ENCODE measurements at places on chromosomes 16 and 17.
A peak's percentile ranks its signal among the peaks of the same experiment; 100 is the strongest.

GRCh38 chr17:6796887-6797490, 21.0 kb downstream of the FBXO39 start:
- H3K36me3 ChIP-seq: no peaks in the 10 kb centered on the region
- no peak overlapping the region for H3K27ac ChIP-seq
- H3K27me3 ChIP-seq: no peaks in the 10 kb centered on the region
- H3K4me3 ChIP-seq: no peak overlapping the region
- no peak for DNase-seq
- H3K4me1 ChIP-seq: no peaks in the 10 kb centered on the region

- no peaks in the 10 kb centered on the region for H3K36me3 ChIP-seq
- H3K4me3 ChIP-seq: no peak overlapping the region
- no peaks in the 10 kb centered on the region for H3K4me1 ChIP-seq
- H3K27me3 ChIP-seq: no peaks in the 10 kb centered on the region
- no peak for DNase-seq
Measured at GRCh38 chr16:57544124-57544653, 1.7 kb downstream of the ADGRG5 start.

GRCh38 chr17:21523497-21524210, 147.5 kb downstream of the KCNJ12 start:
- H3K36me3 ChIP-seq: no peaks in the 10 kb centered on the region
- H3K27ac ChIP-seq: no peak overlapping the region
- H3K27me3 ChIP-seq: no peaks in the 10 kb centered on the region
- no peak overlapping the region for H3K4me3 ChIP-seq

GRCh38 chr17:64282753-64283080, 19.7 kb upstream of the TEX2 start:
- no peaks in the 10 kb centered on the region for H3K27me3 ChIP-seq
- no peak overlapping the region for H3K27ac ChIP-seq
- no peak overlapping the region for H3K4me3 ChIP-seq
- H3K36me3 ChIP-seq: no peaks in the 10 kb centered on the region
- DNase-seq: no peak

- no peaks in the 10 kb centered on the region for H3K27me3 ChIP-seq
- no peak overlapping the region for H3K4me3 ChIP-seq
- no peak for DNase-seq
- no peaks in the 10 kb centered on the region for H3K36me3 ChIP-seq
Measured at GRCh38 chr17:72063756-72064450, 56.9 kb upstream of the SOX9 start.

DNA sequence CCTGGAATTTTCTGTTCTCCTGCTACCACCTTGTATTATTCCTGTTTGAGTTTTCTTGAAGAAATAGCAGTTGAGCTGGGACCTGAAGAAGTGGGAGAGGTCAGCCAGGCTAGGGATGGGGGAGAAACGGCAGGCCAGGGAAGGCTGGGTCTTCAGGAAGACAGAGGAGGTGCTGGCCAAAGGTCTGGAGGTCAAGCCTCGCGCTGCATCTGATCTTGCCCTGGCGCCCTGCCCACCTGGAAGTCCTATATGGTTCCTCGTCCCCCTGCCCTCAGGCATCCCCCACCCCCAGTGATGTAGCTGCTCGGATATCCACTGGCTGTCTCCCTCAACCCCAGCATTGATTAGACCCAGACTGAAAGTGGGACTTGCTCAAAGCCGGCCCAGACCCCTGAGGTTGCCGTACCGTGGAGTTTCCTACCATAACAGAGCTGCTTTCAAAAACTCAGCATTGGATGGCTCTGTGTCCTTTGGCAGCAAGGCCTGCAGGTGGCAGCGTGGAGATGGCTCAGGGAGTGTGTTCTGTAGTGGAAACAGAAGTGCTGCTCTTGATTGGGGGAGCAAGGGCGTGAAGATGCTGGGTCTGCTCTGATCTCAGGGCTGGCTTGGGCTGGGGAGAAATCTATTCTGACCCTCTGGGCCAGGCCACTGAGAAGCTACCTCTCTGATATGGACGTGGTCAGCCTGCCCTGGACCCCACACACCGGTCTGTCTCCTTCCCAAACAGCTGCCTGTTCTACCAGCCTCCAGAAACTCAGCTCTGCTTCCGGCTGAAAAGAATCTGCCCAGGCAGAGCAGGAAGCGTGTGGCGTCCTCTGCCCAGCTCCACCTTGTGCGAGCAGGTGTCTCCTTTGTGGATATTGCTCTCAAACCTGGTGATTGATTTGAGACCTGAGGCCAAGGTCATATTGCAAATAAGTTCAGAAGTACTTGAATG, 107.0 kb upstream of the CACNG5 start:
- H3K4me3 ChIP-seq: no peak overlapping the region
- H3K4me1 ChIP-seq: peaks cover 3% of the 10 kb centered on the region
- no peak overlapping the region for H3K27ac ChIP-seq
- H3K36me3 ChIP-seq: no peaks in the 10 kb centered on the region

DNA sequence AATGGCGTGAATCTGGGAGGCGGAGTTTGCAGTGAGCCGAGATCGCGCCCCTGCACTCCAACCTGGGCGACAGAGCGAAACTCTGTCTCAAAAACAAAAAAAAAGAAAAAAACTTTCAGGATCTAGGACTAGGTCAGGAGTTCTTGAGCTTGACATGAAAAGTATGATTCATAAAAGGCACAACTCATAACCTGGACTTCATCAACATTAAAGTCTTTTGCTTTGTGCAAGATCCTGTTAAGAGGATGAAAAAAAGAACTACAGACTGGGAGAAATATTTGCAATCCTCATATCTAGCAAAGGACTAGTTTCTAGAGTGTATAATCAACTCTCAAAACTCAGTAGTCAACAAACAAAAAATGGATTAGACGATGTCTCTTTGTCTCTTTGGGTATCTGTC, 40.0 kb downstream of the TBC1D16 start:
- peaks cover 14% of the 10 kb centered on the region for H3K4me1 ChIP-seq
- no peak overlapping the region for H3K4me3 ChIP-seq
- no peaks in the 10 kb centered on the region for H3K36me3 ChIP-seq

- no peak overlapping the region for H3K27ac ChIP-seq
- H3K4me1 ChIP-seq: no peaks in the 10 kb centered on the region
- no peak for DNase-seq
- no peak overlapping the region for H3K4me3 ChIP-seq
Measured at GRCh38 chr16:43294-43693, 10.1 kb downstream of the POLR3K start.

DNA sequence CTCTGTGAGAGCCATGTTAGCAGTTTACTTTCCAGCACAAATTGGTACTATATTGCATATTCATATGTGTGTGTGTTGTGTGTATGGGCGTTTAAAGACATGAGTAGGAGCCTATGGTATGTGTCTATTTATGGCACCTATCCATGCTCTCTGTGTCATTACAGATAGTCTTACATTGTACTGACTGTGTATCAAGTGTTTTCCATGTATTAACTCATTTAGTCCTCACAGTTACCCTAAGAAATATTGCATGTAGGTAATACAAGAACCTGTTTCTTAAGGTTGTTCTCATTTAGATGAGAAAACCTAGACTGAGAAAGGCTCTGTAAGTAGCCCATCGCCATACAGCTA, 1.6 kb downstream of the ALG1 start:
- no peak for DNase-seq
- peaks cover 15% of the 10 kb centered on the region for H3K36me3 ChIP-seq
- no peak overlapping the region for H3K27ac ChIP-seq

DNA sequence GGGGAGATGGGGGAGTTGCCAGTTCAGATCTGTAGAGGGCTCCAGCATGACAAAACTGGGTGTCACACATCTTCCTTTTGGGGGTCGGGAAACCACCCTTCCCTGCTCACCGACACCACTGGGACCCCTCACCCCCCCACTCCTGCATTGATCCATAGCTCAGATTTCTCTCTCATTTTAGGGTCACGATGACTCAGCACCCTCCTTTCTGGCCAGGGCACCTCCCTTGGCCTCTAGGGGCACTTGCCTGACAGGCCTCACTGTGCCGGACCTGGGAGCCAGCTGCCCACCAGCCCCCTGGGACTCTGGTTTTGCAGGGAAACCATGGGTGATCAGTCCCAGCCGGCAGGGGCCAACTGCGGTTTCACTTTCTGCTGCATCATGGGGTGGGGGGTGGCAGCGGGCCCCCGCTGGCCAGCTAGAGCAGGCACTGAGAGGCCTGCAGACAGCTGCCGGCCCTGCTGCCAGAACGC, 239.4 kb downstream of the MRTFB start:
- H3K36me3 ChIP-seq: no peaks in the 10 kb centered on the region
- DNase-seq: no peak
- no peak overlapping the region for H3K4me3 ChIP-seq
- H3K27ac ChIP-seq: no peak overlapping the region

DNA sequence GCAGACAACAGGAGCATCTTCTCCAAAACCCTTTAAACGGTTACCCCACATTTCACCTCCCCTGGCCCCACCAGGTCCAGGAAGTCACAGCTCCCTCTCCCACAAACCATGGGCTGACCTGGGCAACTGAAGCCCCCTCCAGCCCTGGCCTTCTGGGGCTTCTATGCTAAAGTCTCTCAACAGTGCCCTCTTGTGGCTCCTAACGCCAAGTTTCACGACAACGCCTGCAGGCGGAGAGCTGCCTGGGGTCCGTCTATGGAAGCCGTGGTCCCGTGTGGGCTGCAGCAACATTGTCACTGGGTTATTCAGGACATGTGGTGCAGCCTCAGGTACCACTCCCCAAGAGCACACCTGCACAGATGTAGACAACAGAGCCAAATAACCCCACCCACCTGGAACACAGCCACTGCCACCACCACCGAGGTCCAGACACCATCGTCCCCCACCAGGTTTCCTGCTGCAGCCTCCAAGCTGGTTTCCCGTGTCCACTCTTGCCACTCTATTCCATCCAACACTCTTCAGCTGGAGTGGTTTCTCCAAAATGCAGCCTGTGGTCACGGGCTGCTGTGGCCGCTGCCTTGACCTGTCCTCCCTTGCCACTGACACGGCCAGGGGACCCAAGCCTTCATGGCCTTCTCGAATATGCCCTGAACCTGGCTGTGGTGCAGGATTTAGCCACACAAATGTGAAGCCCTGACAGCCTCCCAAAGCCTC, 19.1 kb downstream of the C16orf95 start:
- no peaks in the 10 kb centered on the region for H3K27me3 ChIP-seq
- no peak overlapping the region for H3K4me3 ChIP-seq
- DNase-seq: peak; percentile 74
- H3K4me1 ChIP-seq: no peaks in the 10 kb centered on the region
- no peak overlapping the region for H3K27ac ChIP-seq

DNA sequence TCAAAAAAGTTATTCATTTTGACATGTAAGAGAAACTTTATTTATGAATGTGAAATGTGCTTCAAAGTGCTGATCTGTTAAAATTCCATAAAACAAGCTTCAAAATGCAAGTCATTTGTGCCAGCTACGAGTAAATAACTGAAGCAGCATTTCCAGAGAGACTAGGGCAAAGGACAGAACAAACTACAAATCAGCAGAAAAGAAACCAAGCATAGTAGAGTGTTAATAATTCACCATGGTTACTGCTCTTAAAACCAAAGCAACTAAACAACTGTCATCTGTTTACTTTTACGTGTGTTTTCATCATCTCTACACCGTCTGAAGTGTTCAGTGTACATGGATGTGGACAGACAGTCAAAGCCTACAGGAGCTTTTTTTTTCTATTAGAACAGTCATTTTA, 1.6 kb upstream of the ASPA start:
- H3K4me3 ChIP-seq: peak overlapping the region; percentile 7
- DNase-seq: no peak
- H3K4me1 ChIP-seq: peaks cover 7% of the 10 kb centered on the region
- no peaks in the 10 kb centered on the region for H3K36me3 ChIP-seq
- peak overlapping the region; percentile 76 for H3K27ac ChIP-seq

DNA sequence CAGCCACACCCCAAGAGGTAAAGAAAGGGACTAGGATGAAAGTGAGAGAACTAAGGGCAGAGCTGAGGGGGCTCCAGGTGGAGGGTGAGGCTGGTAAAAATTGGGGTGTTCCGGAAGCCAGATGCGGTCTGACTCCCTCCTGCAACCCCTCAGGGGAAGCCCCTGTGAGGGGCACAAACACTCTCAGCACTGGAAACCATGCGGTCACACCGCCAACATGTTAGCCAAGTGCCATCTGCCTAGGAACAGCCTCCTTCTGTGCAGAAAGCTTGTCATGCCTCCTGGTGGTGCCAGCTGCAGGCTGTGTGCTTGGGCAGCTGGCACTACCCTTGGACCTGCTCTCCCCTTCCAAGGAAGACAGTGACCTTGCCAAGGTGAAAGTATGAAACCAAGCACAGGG, 83.5 kb upstream of the RPL38 start:
- no peaks in the 10 kb centered on the region for H3K4me1 ChIP-seq
- H3K4me3 ChIP-seq: no peak overlapping the region
- peaks cover 2% of the 10 kb centered on the region for H3K27me3 ChIP-seq
- no peaks in the 10 kb centered on the region for H3K36me3 ChIP-seq
- no peak overlapping the region for H3K27ac ChIP-seq
- peak; percentile 3 for DNase-seq

DNA sequence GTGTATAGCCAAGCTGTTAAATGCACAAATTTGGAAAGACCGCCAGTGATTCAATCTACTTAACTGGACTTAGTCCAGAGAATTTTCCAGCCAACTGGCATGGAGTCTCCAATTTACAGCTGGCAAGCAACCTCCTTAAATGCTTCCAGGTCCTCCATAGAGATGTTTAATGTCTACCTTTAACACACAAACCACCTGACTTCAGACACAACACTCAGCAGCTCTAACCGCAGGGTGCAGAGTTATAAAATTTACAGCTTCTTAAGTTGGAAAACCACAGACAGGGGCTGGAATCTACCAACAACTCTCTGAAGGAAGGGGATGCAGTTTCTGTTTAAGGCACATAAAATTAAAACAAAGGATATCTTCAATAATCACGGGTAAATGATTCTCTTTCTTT, 106.9 kb downstream of the SYCE1L start:
- H3K27ac ChIP-seq: no peak overlapping the region
- H3K36me3 ChIP-seq: no peaks in the 10 kb centered on the region
- no peaks in the 10 kb centered on the region for H3K27me3 ChIP-seq

- no peak overlapping the region for H3K4me3 ChIP-seq
- no peak overlapping the region for H3K27ac ChIP-seq
- H3K36me3 ChIP-seq: no peaks in the 10 kb centered on the region
- no peak for DNase-seq
- no peaks in the 10 kb centered on the region for H3K27me3 ChIP-seq
Measured at GRCh38 chr17:4769628-4770027, 2.1 kb upstream of the TM4SF5 start.

- no peaks in the 10 kb centered on the region for H3K27me3 ChIP-seq
- no peak for DNase-seq
- H3K4me3 ChIP-seq: no peak overlapping the region
- no peak overlapping the region for H3K27ac ChIP-seq
Measured at GRCh38 chr16:8877894-8878522, 4.1 kb upstream of the LITAFD start.

- H3K4me3 ChIP-seq: peak overlapping the region; percentile 70
- no peaks in the 10 kb centered on the region for H3K36me3 ChIP-seq
- peak overlapping the region; percentile 88 for H3K27ac ChIP-seq
- no peak for DNase-seq
- H3K4me1 ChIP-seq: peaks cover 6% of the 10 kb centered on the region
Measured at GRCh38 chr17:17042851-17043460, 699 bp downstream of the MPRIP start.

- H3K4me1 ChIP-seq: peaks cover 54% of the 10 kb centered on the region
- no peak for DNase-seq
Measured at GRCh38 chr17:45289301-45290268, 27.2 kb downstream of the MAP3K14 start.

GRCh38 chr17:82536512-82537201, 17.1 kb downstream of the FOXK2 start:
- no peaks in the 10 kb centered on the region for H3K27me3 ChIP-seq
- H3K4me3 ChIP-seq: no peak overlapping the region
- no peak for DNase-seq
- peaks cover 7% of the 10 kb centered on the region for H3K4me1 ChIP-seq
